ENCODE measurements at places on chromosomes 16 and 17.

DNA sequence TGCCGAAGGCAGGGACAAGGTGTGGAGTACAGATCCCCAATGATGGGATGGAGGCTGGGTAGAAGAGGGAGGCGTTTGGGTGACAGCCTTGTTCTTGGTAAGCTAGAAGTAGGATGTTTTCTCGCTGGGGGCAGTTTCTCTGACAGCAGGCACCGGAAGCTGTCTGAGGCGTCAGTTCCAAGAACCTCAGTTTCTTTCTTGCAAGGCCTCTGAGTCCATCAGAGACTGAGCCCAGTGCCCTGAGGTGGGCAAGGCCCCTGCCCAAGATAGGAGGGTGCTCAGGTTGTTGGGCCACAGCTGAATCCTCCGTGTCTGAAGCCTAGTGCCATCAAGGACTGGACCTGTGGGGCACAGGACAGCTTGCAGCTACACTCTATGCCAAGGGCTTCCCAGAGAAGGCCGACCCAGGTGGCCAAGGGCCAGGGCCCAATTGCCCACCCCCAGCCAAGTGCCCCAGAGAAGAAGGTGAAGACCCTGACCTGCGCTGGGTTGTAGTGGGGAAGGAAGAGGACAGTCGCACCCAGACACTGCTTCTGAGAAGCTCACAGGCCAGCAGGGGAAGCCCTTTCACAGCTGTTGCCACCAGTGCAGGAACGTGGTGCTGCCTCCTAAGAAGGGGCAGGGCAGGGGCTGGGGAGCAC is 13.1 kb downstream of the CYB5D2 start:
- DNase-seq, result no peak

DNA sequence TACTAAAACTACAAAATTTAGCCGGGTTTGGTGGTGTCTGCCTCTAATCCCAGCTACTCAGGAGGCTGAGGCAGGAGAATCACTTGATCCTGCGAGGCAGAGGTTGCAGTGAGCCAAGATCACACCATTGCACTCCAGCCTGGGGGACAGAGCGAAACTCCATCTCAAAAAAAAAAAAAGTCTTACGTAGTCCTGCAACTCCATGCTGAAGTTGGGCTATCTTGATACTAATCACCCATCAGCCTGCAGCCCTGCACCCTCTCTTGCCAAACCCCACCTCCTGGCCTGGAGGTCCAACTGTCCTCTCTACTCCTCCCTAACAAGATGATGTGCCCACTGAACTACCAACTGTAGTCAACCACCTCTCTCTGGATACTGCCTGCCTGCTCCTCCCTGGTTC is 4.8 kb downstream of the TMEM170A start:
- DNase-seq, result no peak

- DNase-seq, result peak; percentile 39
Observed at GRCh38 chr16:65895906-65896305, 470.6 kb upstream of the CDH5 start.

GRCh38 chr16:86072328-86073102 is 173.6 kb downstream of the IRF8 start:
- DNase-seq, result no peak

GRCh38 chr17:47414612-47415011 is 90.9 kb downstream of the EFCAB13 start:
- DNase-seq, result no peak

DNA sequence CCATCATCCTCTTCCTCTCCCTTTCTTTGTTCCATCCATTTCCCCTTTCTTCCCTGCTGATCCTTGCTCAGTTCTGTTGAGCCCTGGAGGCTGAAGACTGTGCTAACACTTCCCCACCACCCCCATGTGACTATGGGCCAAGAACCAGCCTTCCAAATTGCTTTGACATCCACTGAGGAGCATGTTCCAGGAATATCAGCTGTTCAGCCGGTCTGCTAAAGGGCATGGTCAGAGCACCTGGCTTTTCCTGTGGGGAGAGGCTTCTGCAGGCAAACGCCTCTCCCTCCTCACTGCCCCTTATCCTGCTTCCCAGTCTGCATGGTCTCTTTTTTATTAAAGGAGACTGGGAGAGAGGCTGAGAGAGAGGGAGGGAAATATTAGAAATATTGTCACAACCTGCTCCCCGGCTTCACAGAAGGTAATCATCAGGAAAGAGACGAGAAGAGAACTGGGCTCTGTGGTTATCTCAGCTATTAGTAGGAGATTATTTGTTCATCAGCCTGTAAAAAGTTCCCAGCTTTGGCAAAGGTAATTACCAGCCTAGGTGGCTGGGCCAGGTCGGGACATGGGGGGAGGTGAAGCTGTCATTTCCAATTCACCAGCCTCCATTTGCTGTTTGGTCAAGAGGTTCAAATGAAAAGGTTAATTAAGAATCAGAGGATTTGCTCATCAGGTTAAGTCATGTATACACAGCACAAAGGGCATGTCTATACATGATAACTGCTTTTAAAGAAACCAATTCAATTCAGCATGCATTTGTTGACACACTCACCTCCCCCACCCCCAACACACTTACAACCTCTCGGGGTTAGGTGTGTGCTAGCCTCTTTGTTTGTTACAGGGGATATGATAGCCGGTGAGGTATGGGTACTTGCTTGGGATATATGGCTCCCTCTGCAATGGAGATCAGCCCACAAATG is 83.7 kb upstream of the CRHR1 start:
- DNase-seq, result no peak

DNA sequence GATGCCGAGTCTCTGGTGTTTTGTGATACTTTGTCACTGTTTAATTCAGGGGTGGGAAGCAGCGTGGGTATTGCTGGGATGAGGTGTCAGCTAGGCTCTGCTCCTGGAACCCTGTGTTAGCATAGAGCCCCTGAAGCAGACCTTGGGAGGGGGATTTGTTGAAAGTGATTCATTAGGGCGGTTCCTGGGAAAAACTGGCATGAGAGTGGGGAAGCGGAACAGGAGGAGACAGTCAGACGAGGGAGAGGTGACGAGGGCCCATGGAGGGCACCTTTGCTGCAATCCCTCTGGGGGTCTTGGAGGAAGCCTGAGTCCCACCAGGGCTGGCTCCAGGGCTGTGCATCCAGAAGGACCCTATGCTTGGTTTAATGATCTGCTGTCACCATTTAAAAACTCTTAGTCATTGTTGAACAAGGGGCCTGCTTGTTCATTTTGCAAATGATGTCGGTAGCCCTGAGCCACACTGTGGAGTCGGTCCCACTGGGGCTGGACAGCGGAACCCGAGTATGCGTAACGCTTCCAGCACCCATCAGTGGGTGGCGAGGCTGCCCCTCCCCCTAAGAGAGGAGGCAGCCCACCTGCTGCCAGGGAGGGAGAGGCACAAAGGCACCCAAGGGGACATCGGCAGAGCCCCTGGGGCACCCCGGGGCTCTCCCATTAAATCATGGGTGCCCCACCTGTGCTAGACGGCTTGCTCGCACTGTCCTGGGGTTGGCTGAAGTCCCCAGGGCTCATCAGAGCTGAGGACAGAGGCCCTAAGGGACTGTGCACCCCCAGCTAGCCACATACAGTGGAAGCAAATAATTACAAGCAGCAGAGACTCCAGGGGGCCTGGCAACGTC is 35.4 kb downstream of the WFDC1 start:
- no peak for DNase-seq

GRCh38 chr17:44768505-44769142 is 9.8 kb downstream of the ADAM11 start:
- DNase-seq, result no peak

GRCh38 chr16:23062524-23062923 is 86.7 kb downstream of the USP31 start:
- no peak for DNase-seq

- DNase-seq, result no peak
Observed at GRCh38 chr17:65559804-65560627, 1.4 kb downstream of the AXIN2 start.

- no peak for DNase-seq
Observed at GRCh38 chr16:841455-842060, 41.0 kb upstream of the GNG13 start.

DNA sequence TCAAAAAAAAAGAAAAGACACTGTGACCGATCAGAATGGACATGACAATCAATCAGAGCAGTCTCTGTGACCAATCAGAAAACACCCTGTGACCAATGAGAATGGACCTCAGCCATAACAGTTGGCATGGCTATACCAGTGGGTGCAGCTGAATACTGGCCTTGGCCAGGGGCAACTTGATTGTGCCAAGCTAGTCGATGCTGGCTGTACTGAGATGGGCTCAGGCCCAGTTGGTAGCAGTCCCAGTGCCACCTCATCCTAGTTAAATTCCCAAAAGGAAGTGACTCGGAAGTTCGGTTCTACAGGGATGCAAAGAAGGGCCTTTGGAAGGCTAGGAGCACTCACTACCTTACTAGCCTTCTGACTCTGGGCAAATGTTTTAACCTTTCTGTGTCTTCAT is 37.2 kb upstream of the BCO1 start:
- DNase-seq, result no peak

- no peak for DNase-seq
Observed at GRCh38 chr16:81457326-81458133, 12.9 kb downstream of the CMIP start.

DNA sequence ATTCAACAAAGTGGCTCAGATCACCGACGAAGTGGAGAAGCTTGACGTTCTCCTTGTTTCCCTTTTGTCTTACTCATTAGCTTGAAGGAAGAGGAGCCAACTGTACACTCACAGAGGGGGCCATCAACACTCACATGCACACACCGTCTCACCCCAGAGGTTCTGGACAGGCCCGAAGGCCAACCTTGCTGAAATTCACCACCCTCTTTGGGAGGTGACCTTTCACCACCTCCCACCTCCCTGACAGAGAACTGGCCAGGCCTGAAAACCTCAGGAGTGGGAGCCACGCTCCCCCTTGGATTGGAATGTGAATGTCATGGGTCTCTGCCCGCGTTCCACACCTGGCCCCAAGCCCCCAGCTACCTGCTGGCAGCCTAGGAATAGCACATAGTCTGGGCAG is 2.0 kb downstream of the DCXR start:
- no peak for DNase-seq

- DNase-seq, result no peak
Observed at GRCh38 chr17:18004884-18005305, 32.2 kb downstream of the DRC3 start.

- no peak for DNase-seq
Observed at GRCh38 chr17:74552037-74552436, 6.1 kb upstream of the CD300C start.

DNA sequence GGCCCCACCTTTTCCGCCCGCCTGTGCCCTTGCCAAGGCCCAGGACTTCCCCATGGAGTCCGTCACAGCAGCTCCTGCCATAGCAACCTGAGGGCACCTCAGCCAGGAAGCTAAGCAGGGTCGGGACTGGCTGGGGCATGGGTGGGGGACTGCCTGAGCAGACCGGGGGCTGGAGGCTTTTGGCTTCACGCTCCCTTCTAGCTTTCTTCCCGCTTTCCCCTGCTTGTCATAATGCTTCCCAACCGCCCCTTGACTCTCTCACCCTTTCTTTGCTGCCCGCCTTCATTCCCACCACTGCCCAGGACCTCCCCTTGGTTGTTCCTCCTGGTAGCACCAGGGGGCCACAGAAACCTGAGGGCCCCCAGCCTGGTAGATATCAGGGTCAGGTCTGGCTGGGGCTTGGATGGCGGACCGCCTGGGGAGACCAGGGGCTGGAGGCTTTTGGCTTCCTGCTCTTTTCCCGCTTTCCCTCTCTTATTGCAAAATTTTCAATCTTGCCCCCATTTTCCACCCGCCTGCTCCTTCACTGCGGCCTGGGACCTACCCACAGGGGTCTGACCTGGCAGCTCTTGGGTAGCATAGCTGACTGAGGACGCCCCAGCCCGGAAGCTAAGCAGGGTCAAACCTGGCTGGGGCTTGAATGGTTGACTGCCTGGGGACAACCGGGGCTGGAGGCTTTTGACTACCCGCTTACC is 2287.7 kb downstream of the TP53TG3F start:
- DNase-seq, result no peak

- no peak for DNase-seq
Observed at GRCh38 chr17:58694302-58694701, 1.9 kb downstream of the RAD51C start.

- no peak for DNase-seq
Observed at GRCh38 chr17:81522491-81523401, 5.4 kb upstream of the FSCN2 start.

DNA sequence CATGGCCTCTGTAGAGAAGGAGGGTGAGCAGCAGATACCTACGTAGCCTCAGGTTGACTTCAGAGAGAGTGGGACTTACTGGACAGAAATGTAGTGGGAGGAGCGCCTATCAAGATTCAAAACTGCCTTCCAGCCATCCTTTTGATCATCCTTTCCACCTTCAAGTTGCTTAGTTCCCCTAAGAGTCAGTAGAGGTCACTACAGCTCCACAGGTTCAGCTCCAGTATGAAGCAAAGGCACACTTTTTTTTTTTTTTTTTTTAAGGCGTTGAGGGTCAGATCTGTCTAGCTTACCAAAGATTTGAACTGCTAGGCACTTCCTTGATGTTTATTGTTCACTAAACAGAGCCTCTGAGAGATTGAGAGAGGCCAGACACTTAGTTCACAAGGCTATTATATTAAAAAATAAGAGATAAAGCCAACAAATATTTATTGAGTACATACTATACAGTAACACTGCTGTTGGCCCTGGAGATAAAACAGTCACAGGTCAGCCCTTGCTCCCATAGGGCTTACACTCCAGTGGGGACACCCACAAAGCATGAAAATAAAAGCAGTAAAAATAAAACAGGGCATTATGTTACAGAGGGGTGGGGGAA is 3.1 kb downstream of the RNF227 start:
- DNase-seq, result no peak

DNA sequence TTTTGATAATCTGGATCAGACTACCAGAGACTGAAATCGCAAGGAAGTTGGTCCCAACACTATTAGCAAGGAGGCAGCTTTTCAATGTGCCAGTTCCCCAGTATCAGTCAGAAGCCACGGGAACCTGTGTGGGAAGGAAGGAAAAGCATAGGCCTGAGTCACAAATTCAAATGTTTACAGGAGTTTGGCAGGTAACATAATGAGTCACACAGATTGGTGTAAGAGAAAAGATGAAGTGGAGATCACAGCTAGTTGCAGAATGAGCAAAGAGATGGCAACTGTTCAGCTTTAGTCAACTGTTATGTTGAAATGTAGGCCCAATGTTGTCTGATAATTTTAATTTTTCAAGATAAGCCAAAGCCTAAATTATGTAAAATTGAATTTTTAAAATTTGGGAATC is 28.1 kb upstream of the ITGA2B start:
- DNase-seq, result no peak

DNA sequence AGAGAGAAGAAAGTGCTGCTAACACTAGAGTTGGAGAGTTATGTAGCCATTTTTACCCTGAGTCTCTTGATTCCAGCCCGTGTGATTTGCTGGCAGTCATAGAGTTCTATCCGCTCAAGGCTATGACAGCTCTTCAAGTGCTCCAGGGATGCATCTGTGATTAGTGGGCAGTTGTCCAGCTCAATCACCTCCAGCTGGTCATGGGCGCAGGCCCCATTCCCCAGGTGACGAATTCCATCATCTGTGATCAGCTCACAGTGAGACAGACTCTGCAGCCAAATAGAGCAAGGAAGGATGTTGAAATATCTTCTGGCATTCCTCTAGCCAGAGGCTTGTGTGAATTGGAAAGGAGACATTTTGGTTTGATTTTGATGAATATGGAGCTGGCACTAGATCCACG is 38.4 kb upstream of the STAC2 start:
- DNase-seq, result no peak

Data from NCI-H524 treated with DMSO at 0.1 percent for 48 hours (cell line).